A549 treated with CpdA at 1 μM for 4 hours (cell line): ENCODE measurements at places on chromosomes 6 and 20. TPM values are rescaled to one million over a fixed set of nuclear protein-coding genes. Genes with fewer than 3 reads are reported as not detected.

LY6G6C gene
- 0.11 TPM in 1 of 5 replicates, not detected in the others for total RNA-seq

ADGRF5 gene
- not detected in 5 replicates for total RNA-seq

HCK gene
- total RNA-seq: 0.06 to 0.14 TPM (median 0.10 TPM) in 4 of 5 replicates, not detected in the other

NKAIN2 gene
- not detected in 5 replicates for total RNA-seq

DSP gene
- total RNA-seq: 33.2 to 57.4 TPM (median 40.2 TPM) in 5 replicates

CEP57L1 gene
- total RNA-seq: 8.3 to 10.7 TPM (median 8.5 TPM) in 5 replicates

LCA5 gene
- total RNA-seq: 0.58 to 1.5 TPM (median 0.90 TPM) in 5 replicates

HLA-DQA1 gene
- total RNA-seq: not detected in 5 replicates

PRKN gene
- 0.07 to 0.10 TPM in 2 of 5 replicates, not detected in the others for total RNA-seq

IPCEF1 gene
- total RNA-seq: 0.02 to 0.06 TPM in 2 of 5 replicates, not detected in the others

FAM162B gene
- not detected in 5 replicates for total RNA-seq

TCF15 gene
- total RNA-seq: not detected in 5 replicates

C6orf89 gene
- total RNA-seq: 15.5 to 19.3 TPM (median 17.5 TPM) in 5 replicates

FBXL4 gene
- total RNA-seq: 5.6 to 7.8 TPM (median 7.2 TPM) in 5 replicates

ASIP gene
- not detected in 5 replicates for total RNA-seq

TREM2 gene
- total RNA-seq: not detected in 5 replicates

PBOV1 gene
- not detected in 5 replicates for total RNA-seq

SPO11 gene
- not detected in 5 replicates for total RNA-seq

KCNS1 gene
- total RNA-seq: not detected in 5 replicates

SLC22A7 gene
- total RNA-seq: not detected in 5 replicates

TSHZ2 gene
- total RNA-seq: not detected in 5 replicates

ZSCAN23 gene
- not detected in 5 replicates for total RNA-seq

GABRR1 gene
- not detected in 5 replicates for total RNA-seq

NSFL1C gene
- 113 to 129 TPM (median 120 TPM) in 5 replicates for total RNA-seq

SKIC2 gene
- 22.7 to 25.6 TPM (median 24.7 TPM) in 5 replicates for total RNA-seq

RIPOR3 gene
- total RNA-seq: 0.06 to 0.09 TPM in 2 of 5 replicates, not detected in the others

MYBL2 gene
- 72.2 to 81.5 TPM (median 78.1 TPM) in 5 replicates for total RNA-seq

CLIC5 gene
- total RNA-seq: not detected in 5 replicates

BTNL2 gene
- total RNA-seq: not detected in 5 replicates

SMPD2 gene
- 10.5 to 16.0 TPM (median 15.1 TPM) in 5 replicates for total RNA-seq

ROMO1 gene
- total RNA-seq: 333 to 388 TPM (median 375 TPM) in 5 replicates

RBL1 gene
- total RNA-seq: 9.7 to 12.2 TPM (median 10.1 TPM) in 5 replicates

COL19A1 gene
- total RNA-seq: not detected in 5 replicates

RFX6 gene
- not detected in 5 replicates for total RNA-seq

OOEP gene
- total RNA-seq: not detected in 5 replicates

GRM1 gene
- total RNA-seq: 0.02 to 0.08 TPM (median 0.03 TPM) in 3 of 5 replicates, not detected in the others

FHL5 gene
- total RNA-seq: not detected in 5 replicates

SNAP91 gene
- 0.08 to 0.96 TPM (median 0.21 TPM) in 5 replicates for total RNA-seq

RING1 gene
- total RNA-seq: 18.0 to 27.4 TPM (median 24.9 TPM) in 5 replicates
